Stimulated activated naive B cell treated with anti-CD40 and anti-IgM and Interleukin-4, amounts not matched to agents 10 μg/mL and 1 μg/mL and 100 μg/mL, for 72 hours (primary cell): ENCODE measurements at places on chromosomes 7 and 10.
A peak's percentile ranks its signal among the peaks of the same experiment; 100 is the strongest.

- no peak for DNase-seq
Observed at GRCh38 chr7:191105-191980, 1.0 kb upstream of the FAM20C start.

DNA sequence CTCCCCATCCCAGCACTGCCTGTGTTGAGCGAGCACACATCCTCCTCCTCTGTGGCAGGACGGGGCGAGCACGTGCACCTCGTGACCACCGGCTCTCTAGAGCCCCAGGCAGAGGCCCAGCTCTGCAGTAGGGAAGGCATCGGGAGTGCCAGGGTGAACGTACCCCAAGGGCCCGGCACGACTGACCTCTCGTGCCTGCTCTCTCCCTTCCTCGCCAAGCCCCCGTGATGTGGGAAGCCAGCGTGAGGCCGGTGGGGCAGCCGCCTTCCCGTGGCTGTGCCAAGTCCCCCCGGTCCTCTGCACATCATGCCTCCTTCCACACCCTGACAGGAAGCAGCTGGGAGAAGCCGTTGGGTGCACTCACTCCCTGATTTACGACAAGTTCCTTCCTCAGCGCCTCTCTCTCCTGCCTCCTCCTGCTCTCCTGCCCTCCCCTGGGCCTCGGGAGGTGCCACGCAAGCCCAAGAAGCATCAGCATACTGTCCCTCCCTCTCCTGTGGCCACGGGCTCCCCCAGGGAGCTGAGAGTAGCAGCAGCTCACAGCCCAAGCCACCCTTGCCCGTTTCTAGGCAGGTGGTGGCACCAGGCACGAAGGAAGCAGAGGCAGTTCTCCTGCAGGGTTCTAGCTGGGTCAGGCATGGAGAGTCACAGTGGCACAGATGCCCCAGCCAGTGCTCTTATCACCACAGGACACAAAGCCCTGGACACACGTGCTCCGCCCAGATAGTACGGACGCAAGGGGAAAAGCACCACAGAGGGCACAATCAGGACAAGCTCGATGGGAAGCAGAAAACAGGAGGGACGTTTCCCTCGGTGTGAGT, 47.0 kb downstream of the AMZ1 start:
- no peak for DNase-seq

DNA sequence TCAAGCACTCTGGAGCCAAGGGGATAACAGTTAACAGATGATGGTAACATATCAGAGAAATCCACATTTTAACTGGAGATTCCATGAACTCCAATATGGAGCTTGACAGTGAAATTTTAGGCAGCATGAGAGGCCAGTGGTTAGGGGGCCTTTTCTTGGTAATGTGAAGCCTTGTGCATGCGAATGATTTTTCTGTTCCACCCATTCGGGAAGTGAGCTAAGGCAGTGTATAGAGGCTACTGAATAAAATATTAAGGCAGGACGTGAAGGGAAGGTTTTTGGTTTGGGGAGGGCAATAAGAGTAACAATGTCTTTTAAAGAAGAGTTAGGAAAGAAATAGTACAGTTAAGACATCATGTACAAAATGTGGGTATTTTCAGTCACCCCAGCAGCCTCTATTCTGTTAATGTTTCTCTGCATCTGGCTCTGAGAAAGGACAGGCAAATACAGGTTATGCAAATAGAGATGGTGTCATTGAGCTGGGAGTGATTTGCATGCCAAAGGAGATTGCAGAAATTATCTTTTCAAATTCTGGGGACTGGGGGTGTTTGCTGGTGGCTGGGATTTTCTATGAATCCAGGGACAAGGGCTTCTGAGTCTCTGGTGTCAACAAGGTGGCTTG, 6.8 kb upstream of the TAS2R60 start:
- no peak for DNase-seq

- no peak for DNase-seq
Observed at GRCh38 chr7:34735526-34735925, 77.5 kb downstream of the NPSR1 start.

- no peak for DNase-seq
Observed at GRCh38 chr7:131904760-131905327, 348.4 kb upstream of the PODXL start.

- no peak for DNase-seq
Observed at GRCh38 chr7:142836426-142836825, 18.4 kb upstream of the EPHB6 start.

- no peak for DNase-seq
Observed at GRCh38 chr10:49290607-49291006, 8.4 kb upstream of the C10orf71 start.

DNA sequence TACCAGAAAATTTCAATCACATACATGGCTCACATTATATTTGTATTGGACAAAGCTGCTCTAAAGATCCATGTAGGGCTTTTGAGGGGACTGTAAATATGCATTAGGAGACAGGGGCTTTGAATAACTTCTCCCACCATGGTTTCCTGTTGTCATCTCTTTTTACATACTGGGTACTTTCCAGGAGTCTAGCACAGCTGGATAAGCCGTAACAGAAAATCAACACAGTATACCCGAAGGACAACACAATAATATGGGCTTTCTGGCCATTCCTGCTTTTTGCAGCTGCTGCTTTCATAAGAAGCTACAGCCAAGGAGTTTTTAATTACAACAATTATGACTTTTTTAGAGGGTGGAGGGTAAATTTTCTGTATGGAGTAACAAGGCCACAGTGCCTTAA, 63.4 kb upstream of the SRPK2 start:
- no peak for DNase-seq

GRCh38 chr10:77877441-77878344, 48.9 kb downstream of the DLG5 start:
- peak; percentile 59 for DNase-seq

DNA sequence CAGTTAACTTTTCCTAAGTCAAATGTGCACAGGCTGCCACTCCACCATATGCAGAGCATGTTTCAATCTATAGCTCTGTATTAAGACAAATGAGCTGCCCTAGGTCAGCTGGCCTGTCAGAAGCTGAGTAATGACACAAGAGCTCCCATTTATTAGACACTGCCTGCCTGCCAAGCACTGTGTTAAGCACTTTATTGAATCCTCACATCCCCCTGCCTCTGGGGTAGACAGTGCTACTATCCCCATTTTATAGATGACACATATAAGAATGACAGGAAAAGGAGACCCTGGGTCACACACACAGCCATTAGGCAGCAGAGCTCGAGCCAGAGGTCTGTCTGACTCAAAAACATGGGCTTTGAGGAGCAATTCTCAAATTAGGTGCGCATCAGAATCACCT, 179.8 kb upstream of the PDE1C start:
- DNase-seq, result no peak

GRCh38 chr10:5479481-5480161, 19.7 kb downstream of the CALML5 start:
- peak; percentile 17 for DNase-seq

- no peak for DNase-seq
Observed at GRCh38 chr10:78595269-78595619, 473.5 kb upstream of the ZMIZ1 start.

DNA sequence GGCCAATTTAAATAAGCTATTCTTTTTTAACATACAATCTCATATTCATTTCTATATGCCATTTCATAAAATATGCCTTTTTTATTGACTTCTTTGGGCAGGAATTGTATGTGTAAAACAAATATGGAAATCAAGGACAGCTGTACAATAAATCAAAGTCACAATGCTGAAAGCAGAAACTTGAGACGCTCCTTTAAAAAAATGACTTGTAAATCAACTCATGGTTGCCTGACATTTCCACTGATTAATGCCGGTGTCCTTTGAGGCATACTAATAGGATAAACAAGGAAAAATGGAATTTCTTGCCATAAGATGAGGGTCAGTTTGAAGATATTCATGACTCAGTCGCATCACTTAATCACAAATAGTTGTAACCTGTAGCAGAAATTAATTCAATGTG, 247.4 kb upstream of the TEX47 start:
- DNase-seq, result no peak

DNA sequence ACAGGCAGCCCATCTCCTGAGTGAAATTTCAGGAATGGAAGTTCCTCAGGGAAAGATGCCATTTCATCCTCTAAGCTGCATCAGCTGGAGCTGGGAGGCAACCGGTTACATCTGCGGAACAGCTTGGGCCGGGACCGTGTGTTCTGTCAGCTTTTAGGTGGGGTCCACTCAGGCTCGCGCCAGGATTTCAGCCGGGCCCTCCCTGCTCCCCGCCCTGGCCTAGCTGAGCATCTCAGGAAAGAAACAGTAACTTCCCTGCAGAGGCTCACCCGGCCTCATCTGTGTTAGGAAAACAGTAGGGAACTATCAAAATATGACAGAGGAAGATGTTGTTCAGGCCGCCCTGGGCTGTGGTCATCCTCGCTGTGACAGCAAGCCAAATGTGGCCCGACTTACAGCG, 110.4 kb downstream of the TRIL start:
- DNase-seq, result no peak

DNA sequence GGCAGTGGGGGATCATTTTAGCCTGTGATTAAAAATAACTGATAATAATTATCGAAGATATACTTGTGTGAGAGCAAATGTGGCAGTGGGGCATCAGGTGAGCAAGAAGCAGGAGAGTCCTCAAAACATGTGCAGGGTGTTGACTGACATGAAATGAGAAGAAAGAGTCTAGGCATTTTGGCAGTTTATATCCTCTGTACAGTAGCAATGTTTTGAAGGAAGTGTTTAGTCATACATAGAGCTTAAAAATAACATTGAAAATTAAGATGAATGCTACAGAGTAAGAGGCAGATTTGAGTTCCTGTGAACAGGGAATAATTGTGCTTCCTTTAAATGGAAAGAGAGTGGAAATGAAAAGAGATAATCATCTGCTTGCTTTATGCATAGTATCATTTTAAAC, 47.4 kb downstream of the VPS50 start:
- no peak for DNase-seq

GRCh38 chr10:48567346-48567745, 37.5 kb downstream of the ARHGAP22 start:
- no peak for DNase-seq

GRCh38 chr7:136114966-136115762, 138.0 kb upstream of the MTPN start:
- peak; percentile 29 for DNase-seq

DNA sequence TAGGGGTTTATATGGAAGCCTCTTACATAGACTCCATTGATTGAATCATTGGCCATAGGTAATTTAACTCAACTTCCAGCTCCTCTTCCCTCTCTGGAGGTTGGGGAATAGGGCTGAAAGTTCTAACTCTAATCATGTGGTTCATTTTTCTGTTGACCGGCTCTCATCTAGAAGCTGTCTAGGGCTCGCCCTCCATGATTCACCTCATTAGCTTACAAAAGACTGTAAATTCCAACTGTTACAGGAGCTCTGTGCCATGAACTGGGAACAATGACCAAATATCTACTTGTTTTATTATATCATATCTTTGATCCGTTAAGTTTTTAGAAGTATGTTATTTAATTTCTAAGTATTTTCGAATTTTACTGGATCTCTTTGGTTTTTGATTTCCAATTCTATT, 263.0 kb downstream of the TCF7L2 start:
- no peak for DNase-seq

GRCh38 chr10:16944986-16945385, 127.8 kb upstream of the RSU1 start:
- DNase-seq, result no peak

GRCh38 chr10:32375631-32376030, 28.7 kb upstream of the EPC1 start:
- DNase-seq, result no peak
